ENCODE measurements at places on chromosomes 13 and 19.

DNA sequence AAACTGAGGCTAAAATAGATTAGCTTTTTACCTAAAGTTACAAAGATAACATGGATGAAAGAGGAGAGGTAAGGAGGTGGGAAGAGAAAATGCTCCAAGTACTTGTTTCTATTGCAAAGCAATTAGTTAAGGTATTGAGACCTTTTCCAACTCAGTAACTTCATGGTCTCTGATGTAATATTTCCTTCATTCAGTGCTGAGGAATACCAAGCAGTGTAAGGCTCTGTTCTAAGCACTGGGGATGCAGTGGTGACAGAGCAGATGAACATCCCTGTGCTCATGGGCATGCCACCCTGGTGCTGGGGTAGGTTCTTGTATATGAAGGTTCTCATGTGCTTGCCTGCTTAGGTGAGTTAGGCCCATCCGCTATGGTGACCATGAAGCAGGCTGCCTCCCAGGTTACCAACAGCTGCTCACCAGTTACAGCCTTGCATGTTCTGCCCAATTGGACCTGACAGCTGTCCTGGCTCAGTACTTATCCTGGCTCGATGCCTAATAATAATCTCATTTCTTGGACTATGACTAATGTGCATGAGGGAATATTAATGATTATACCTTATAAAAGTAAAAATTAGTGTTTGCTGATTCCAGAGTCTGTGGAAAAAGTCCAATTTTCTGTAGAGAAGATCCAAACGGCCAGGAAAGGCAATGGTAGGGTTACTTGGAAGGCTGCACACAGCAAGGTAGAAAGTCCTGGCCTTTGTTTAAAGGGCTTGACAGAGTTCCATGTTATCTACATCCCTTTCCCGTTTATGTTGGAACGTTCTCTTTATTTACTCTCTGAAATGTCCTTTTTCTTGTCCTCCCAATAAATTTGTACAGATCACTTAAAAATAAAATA lies 48.3 kb downstream of the LATS2 start:
- DNase-seq = no peak

GRCh38 chr13:73849292-73849691 lies 284.9 kb downstream of the KLF12 start:
- DNase-seq = peak; percentile 54

DNA sequence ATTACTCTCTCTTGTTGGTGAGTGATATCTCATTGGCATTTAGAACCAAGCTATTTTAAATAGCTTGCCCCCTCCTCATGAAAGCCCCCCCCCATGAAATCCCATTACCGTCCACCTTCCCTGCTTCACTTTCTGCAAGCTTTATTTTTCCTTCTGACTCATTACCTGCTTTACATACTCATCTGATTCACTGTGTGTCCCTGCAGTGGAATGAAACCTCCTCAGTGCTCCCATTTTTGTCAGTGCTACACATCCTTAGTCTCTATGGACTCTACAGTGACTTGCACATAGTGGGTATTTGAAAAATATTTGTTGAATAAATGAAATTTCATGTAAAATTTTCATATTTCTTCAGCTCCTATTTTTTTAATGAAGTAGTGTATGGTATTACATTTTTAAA lies 62.3 kb downstream of the DOCK9 start:
- DNase-seq = no peak

- DNase-seq = no peak
Measured at GRCh38 chr19:15320116-15320515, 12.2 kb downstream of the BRD4 start.

GRCh38 chr19:38247126-38247525 lies 9.0 kb downstream of the PPP1R14A start:
- no peak for DNase-seq

DNA sequence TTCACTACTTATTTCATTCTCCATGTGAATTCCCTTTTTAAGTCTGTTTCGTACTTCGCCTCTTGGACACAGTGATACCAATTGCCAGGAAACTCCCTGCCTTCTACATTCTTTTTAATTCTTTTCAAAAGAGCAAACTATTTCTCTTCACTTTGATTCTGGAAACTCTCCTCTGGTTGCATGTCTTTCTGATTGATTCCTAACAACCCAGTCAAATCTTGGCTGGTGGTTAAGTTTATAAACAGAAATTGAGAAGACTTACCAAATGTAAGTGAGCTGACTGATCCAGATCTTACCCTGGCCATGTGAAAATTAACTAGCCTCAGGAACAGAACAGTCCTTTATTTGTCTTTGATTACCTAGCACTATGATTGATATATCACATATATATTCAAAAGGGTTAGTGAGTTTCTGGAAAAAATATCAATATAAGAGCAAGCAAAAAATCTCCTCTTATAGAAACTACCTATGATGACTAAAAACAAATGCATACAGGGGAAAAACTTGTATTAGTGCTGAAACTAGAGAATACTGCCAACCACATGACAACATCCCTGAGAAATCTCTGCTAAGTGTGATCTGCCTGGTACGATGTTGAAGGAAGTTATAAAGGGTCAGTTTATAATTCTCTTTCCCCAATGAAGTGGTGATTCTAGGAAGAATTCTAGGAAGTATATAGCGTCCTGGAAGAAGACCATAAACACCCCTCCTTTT lies 152.6 kb upstream of the HTR2A start:
- DNase-seq = no peak

- no peak for DNase-seq
Measured at GRCh38 chr13:49802426-49802825, 9.9 kb upstream of the KPNA3 start.

DNA sequence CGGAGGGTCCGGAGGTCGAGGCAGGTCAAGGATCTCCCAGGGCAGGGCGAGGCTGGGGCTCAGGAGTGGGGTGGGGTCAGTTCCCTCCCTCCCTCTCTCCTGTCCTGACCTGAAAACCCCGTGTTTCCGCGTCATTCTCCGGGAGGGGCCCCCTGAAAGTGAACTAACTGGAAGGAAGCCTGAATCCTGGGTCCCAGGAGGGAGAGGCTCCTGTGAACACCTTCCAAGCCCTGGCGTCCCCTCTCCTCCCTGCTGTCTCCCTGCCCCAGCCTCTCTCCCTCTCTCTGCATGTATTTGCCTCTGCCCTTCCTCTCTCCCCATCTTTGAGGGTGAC lies 741 bp upstream of the CADM4 start:
- no peak for DNase-seq

- DNase-seq = no peak
Measured at GRCh38 chr13:23750383-23751121, 138.6 kb downstream of the MIPEP start.

GRCh38 chr13:23828086-23828485 lies 61.1 kb downstream of the MIPEP start:
- DNase-seq = no peak

Data from Jurkat, Clone E6-1 (cell line).